ENCODE measurements at places on chromosomes 11 and 22. TPM values are rescaled to one million over a fixed set of nuclear protein-coding genes. Genes with fewer than 3 reads are reported as not detected.

DNA sequence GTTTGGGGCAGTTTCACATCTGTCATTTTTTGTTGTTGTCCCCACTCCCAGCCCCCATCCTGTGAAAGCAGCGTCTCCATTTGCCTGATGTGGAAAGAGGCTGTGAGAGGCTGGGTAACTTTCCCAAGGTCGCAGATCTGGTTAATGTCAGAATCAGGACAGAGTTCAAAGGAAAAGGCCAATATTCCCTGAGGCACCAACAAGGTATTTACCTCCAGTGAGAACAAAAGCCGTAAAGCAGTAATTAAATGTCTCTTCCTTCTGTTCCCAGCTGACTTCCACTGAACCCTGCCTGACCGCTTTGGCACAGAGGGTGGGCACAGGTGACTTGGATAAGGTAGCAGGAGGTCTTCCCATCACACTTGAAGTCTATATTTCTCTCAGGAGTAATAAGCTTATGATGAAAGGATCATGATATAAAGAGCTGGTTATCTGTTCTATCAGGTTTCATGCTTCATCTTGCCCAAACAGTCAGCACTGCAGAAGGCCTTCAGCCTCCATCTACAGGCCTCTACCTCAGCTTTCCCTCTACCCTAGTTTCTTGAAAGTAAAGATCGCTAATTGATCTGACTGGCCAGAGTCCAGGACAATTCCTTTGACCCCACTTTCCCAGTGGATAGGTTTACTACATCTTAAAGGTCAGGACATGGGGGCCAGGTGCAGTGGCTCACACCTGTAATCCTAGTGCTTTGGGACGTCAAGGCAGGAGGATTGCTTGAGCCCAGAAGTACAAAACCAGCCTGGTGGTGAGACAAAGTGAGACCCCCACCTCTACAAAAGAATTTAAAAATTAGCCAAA, 9.4 kb downstream of the C11orf91 start:
- peak; percentile 86 for DNase-seq

DNA sequence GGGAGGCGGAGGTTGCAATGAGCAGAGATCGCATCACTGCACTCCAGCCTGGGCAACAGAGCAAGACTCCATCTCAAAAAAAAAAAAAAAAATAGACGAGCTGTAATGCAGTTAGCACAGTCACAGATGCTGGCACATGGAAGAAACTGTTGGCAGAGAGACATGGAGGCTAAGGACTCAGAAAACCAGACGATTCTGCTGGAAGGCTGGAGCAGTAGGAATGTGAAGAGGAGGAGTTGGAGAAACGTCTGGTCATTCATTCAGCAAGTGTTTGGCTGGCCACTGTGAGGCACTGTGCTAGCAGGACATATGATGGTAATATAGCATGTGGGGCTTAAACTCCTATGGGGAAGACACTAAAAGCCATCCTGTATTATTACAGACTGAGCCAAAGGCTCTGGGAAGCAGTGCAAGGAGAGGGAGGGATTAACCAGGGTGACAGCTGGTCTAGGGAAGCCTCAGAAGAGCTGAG, 5.0 kb downstream of the UQCR10 start:
- DNase-seq: peak; percentile 49

GRCh38 chr11:45390407-45390806, 104.3 kb upstream of the SYT13 start:
- no peak for DNase-seq

DNA sequence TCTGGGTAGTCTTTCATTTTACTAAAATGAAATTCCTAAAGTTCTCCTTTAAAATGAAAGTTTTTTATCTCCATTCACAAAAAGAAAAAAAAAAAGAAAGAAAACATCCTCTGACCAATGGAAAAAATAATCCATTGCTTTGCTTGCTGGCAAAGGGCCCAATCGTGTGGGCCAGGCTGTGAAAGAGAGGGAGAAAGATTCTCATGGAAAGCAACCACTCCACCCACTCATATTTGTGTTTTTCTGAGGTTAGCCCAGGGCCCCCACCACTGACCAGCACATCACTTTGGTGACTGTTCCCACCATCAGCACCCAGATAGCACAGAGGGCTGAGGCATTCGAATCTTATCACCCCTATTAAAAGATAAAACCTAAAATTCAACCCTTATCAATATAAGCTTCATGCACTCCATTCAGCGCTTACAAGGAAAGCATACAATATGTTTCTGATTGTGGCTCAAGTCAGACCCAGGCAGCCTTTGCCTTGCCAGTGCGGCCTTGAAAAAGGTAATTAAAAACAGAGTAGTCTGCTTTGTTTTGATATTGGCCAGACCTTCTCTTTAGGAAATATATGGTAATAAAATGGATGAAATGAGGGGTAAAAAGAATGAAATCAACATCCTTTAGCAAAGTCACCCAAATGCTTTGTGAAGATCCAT, 192.8 kb downstream of the ETS1 start:
- DNase-seq: no peak

DNA sequence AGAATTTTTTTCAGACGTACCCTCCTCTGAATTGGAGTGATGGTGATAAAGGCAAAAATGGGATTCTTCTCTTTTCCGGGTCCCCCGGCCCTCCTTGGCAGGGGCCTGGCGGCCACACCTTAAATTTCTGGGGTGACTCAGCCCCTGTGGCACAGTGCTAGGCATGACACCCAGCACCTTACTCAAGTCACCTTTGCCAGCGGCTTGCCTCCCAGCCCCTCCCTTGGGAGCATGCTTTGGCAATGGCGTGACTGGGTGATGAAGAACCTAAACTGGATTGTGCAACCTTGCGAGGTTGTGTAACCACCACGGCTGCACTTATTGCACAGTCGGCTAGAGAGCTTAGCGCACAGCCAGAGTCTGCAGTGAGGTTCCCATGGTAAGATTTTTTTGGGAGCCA, 16.2 kb upstream of the LDLRAD3 start:
- peak; percentile 68 for DNase-seq

DNA sequence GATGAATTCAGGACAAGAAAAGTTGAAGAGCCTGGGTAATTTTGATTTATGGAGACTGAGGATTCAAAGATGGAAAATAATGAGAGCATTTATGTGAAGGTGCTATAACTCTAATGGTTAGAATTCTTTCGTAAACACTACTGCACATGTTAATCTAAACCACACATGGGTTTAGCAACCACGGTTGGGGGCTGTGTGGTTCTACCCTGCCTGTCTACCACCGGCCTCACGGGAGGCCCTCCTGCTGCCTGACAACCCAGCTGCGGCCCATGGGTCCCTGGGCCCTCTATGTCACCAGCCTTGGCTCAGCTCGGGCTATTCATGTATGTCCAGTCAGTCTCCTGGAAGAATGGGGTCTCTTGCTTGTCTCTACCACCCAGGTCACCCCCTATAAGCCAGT, 68.5 kb upstream of the ARFGAP3 start:
- no peak for DNase-seq

- DNase-seq: no peak
These were observed 80.2 kb upstream of the NTM start for GRCh38 chr11:131290185-131290584.

DNA sequence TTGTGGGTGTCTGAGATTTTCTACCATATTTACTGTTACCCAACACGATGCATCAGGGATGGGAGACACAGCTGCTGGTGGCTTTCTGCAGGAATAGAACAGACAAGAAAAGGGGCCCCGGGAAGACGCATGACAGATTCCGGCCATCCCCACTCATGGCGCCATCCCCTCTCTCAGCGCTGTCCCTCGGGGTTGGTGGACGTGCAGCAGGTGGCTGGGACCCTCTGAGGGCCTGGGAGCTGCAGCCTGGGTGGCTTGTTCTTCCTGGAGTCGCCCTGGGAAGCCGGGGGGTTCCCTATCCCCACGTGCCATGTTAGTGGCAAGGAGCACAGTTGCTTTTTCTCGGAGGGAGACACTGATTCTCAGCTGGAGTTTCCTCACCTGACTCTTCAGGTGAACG, 1123.3 kb downstream of the BRD1 start:
- no peak for DNase-seq

DNA sequence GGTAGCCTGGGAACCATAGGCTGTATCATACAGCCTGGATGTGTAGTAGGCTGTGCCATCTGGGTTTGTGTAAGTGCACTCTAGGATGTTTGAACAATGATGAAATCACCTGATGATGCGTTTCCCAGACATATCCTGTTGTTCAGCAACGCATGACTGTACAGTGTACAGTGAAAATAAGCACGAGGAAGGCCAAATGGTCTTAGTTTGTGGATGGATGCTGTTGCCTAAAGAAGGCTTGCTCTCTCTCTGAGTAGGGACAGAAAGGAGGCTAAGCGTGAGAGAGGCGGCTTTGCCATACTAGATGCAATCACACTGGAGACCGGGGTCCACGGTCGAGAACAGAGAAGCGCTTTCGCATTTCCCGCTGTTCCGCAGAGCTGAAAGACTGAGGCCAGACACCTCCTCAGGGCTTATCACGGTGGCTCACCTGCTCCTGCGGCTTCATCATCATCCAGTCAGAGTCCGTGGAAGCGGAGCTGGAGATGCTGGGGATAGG, 27.6 kb upstream of the APLP2 start:
- DNase-seq: peak; percentile 75

GRCh38 chr11:70888061-70888460, 364.3 kb downstream of the SHANK2 start:
- DNase-seq: no peak

GRCh38 chr11:123187665-123188507, 7.2 kb downstream of the CLMP start:
- DNase-seq: peak; percentile 66

DNA sequence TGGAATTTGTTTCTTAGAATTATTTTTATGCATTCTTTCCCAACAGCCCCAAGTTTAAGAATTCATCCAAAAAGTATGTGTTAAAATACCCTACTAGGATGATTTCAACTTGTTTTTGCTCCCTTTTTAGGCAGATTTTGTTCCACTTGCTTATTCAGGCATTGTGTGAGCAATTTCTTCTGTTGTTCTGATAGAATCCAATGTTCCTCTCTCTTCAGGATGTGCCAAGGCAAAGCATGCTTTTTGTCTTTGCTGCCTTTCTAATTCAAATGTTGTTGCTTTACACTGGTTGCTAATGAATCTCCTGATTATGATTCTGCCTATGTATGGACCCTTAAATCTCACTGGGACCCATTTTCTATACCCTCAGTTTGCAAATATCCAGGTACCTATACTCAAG, 131.2 kb upstream of the ARHGAP42 start:
- no peak for DNase-seq

- DNase-seq: peak; percentile 59
These were observed 198.2 kb upstream of the POU2AF2 start for GRCh38 chr11:111047374-111047773.

- no peak for DNase-seq
These were observed 18.9 kb downstream of the TANGO2 start for GRCh38 chr22:20039683-20040325.

- peak; percentile 37 for DNase-seq
These were observed 36.0 kb downstream of the PARVA start for GRCh38 chr11:12413141-12414052.

- DNase-seq: peak; percentile 76
These were observed 28.9 kb upstream of the CARD18 start for GRCh38 chr11:105168457-105168856.

DNA sequence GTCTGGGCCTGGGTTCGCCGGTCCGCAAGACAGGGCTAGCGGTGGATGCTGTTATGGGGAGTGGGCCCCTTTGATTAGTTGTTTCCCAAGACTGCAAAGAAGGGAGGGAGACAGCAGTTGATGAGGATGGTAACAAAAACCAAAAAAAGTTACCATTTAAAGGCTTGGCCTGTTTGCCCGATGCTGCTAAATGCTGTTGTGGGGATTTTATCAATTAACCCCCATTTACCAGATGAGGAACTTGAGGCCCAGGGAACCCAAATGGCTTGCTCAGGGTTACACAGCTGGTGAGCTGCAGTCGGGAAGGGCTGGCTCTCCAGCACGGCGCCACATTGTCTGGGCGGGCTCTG, 3.4 kb downstream of the TRPT1 start:
- DNase-seq: no peak

DNA sequence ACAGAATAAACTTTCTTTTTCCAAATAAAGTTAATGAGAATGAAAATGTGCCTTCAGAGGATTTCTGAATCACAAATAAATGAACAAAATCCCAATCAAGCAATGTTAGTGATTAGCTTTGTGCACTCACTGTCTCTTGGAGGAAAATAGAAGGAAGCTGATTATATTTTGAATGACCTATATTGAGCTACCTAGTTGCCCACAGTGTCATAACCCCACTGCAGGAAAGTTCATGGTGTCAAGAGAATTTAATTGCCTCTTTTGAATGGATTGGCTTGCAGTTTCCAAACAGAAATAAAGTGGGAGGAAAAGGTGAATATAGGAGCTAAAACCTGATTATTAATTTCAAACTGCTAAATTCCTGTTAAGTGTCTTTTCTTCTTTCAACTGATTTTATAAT, 515.9 kb downstream of the JRKL start:
- DNase-seq: no peak

DNA sequence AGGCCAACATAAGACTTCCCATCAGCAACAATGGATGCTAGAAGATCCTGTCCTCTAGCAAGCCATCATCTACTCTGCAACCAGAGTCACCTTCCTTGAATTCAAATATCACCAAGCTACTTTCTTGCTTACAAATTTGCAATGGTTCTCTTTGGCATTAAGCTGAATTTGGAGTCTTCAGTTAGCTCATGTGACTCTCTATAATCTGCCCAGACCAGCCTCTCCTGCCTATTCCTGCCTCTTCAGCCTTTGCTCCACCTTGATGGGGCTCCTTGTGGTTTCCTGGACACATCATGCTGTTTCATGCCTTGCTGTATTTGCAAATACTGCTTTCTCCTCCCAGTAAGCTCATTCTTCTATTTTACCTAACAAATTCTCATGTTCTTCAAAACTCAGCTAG, 82.3 kb downstream of the RASSF10 start:
- peak; percentile 60 for DNase-seq

- DNase-seq: no peak
These were observed 2.4 kb upstream of the SIDT2 start for GRCh38 chr11:117176186-117176585.

DNA sequence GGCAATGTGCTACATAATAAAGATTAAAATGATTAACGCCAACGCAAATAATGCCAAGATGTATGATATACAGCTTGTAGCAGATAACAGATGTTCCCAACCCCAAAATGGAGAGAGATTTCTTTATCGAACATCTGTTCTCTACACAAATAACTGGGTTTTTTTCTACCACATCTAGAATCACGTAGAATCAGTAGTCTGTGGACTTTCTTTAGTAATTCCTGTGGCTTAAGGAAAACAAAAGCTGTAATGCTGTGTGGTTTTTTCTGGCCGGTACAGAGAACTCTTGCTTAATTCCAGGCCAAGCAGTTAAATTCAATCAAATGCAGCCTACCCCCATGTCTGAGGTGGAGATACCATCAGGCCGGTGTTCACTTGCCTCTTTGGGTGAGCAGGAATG, 303.4 kb downstream of the FAT3 start:
- DNase-seq: peak; percentile 40

OR8J1 gene
- total RNA-seq: not detected

DCDC1 gene
- 0.66 TPM for total RNA-seq

RFPL1 gene
- not detected for total RNA-seq

ACTN3 gene
- not detected for total RNA-seq

CAVIN3 gene
- 114 TPM for total RNA-seq

CRACR2B gene
- total RNA-seq: 9.6 TPM

KIF18A gene
- total RNA-seq: 43.7 TPM

TPBGL gene
- total RNA-seq: not detected

CARNS1 gene
- total RNA-seq: 0.22 TPM

ADAMTS8 gene
- total RNA-seq: not detected
